Suppressor macrophage (primary cell): ENCODE measurements at places on chromosomes 7 and 10.

GRCh38 chr7:141027043-141027442 is 12.3 kb upstream of the MRPS33 start:
- no peak for DNase-seq

- DNase-seq, result no peak
These were observed 18.7 kb downstream of the SLC25A13 start for GRCh38 chr7:96303105-96303685.

DNA sequence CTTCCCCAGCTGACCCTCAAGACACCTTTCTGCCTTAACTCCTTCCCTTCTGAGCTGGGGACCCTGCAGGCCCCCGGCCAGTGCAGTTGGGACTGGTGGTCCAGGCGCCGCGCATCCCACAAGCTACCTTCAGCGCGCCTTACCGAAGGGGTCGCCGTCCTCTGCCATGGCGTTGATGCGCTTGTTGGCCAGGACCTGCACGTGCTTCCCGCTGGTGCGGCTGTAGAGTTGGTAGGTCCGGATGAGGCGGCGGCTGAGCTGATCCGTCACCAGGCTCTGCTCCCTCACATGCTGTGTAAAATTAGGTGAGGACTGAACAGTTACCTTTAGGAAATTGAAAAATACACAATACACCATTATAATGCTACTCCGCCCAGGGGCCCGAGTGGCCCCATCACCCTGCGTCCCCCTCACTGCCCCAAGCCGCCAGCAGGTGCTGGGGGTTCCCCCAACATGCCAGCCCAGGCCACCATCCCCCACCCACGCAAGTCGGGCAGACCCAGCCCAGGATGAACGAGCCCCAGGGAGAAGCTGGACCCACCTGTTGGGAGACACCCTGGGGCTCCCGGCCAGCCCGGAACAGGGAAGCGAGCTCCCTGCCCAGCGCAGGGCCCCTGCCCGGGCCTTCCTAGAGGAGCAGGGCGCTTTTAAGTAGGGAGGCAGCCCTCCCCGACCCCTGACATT is 1.2 kb downstream of the FGF8 start:
- DNase-seq, result no peak

GRCh38 chr7:121774563-121774962 is 98.4 kb upstream of the PTPRZ1 start:
- DNase-seq, result no peak

DNA sequence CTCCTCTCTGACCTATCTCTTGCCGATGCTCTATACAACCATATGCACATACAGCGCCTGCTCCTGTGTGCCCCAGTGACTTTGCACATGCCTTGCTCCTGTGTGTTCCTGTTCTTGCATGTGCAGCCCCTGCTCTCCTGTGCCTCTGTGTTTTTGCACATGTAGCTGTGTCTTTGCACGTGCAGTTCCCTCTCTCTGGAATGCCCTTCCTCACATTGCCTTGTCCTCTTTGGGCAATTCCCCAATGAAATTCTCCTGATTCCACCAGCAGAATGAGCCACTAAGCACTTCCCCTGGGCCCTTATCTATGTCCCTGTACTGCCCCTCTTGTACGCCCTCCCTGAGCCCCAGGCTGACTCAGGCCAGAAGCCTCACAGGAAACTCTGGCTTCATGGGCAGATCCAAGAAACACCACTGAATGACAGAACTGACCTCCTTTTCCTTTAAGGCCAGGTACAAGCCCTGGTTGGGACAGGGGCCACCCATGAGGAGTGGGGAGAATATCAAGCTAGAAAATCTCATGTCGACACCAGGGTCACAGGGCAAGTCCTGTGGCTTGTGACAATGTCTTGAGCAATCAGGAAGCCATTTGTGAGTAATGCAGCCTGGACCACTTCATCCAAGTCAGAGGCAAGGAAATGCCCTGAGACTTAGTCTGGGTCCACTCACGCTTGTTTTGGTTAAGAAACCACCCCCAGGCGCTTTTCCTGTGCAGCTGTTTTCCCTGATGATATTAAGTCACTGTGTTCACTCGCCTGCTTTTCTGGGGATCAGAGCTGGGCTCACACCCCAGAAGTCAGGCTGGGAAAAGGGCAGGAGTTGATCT is 1.9 kb upstream of the ARHGAP22 start:
- DNase-seq, result peak; percentile 90

DNA sequence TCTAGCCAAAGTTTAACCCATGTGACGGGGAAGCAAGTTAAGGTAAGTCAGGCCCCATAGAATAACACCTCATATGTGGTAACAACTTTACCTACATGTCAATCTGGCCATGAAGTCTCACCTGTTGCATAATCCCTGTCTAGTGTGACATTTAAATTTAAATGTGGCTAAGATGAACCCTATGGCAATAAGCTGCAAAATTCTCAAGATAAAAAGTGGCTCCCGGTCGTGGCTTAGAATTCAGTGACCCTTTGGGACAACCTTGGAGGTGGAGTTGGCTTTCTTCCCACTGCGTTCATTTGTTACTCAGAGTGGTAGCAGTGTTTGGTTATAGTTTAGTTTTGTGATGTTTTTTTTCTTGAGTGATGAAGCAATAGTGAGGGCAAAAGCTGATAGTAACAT is 90.6 kb downstream of the ARID5B start:
- peak; percentile 19 for DNase-seq

DNA sequence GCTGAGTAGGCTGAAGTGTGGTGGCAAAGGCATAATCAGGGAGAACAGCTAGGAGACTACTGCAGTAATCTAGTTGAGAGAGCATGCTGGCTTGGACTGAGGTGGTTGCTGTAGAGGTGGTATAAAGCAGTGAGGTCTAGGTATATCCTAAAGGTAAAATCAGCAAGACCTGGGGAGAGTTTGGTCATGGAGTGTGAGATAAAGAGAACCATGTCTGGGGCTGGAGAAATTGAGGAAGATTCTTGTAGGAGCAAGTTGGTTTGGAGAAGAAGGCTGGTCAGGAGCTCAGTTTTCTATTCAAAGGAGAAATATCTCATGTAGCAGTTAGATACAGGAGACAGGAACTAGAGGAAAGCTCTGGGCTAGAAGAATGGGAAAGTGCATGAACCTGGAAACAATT is 32.9 kb upstream of the ST7 start:
- no peak for DNase-seq

GRCh38 chr10:102800611-102801335 is 36.4 kb downstream of the CYP17A1 start:
- DNase-seq, result no peak

- DNase-seq, result peak; percentile 91
These were observed at the start of gene SAMD9 for GRCh38 chr7:93117852-93118530. TSS of gene SAMD9 (minus strand) at chr7:93117979. CDS start at chr7:93106097, 11,882 bp downstream.

DNA sequence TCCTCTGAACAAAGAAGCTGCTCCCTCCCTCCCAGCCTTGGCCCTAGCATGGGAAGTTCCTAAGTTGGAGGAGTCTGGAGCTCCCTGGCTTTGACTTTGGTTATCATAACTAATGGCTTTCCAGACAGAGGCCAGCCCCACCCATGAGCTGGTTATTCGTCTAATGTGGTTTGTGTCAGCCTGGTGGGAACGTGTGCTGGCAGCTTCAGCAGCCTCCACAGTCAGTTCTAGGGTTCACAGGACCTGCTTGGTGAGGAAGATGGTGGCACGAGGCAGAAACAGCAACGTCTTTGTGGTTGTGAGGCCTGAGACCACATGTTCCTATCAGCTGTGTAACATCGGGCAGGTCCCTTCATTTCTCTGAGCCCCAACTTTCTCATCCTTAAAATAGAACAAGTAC is 103.1 kb downstream of the PAXIP1 start:
- DNase-seq, result no peak

DNA sequence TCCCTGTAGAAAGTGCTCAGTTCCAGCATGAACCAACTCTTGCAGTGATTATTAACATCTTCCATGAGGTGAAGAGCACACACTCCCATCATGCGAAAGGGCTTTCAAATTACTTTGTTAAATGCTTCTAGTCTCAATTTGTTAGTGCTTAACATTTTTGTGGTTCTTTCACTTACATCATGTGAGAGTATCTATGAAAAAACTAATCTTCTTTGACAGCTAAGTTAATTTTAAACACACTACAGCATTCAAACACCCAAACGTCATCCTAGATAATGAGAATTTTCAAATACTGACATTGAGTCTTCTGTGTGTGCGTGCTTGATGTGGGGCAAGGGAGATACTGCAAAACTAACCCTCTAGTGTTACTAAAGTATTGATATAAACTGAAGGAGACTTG is 84.8 kb downstream of the ETV1 start:
- no peak for DNase-seq

GRCh38 chr7:91945476-91945875 is 4.8 kb downstream of the AKAP9 start:
- DNase-seq, result peak; percentile 41

DNA sequence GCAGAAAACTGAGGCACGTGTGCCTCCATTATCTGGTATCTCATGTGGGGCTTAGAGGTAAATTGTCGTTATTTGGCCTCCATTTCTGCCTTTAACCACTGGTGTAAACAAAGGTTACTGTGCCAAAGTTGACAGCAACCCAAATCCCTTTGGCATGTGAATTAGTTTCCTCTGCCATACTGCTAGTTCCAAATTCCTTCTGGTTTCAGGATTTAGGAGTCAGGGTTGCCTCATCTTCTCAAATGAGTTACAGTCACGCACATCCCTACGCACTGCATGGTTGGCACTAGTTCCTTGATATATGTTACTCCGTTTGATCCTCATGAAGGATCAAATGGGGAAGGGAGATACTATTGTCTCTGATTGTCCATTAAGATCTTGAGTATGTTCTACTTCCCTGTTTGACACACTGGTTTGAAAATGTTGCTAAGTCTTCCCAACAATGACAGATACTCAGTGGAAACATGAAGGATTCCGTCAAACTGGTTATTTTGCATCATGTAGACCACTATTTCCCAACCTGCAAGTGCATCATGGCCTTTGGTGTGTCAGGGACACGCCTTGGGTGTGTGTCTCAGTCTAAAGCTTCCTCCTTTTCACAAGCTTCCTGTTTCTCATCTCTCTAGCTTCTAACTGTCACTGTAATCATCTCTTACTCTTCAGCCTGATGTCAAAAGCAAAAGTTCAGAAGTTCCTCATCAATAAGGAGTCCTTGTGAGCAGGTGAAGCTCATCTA is at the start of gene LIPN:
TSS of gene LIPN (plus strand) at position 655 of the 736 bp plus-strand sequence. CDS start 1,386 bp downstream, outside the sequence.
- DNase-seq, result peak; percentile 90

- peak; percentile 23 for DNase-seq
These were observed 39.7 kb upstream of the TNKS2 start for GRCh38 chr10:91758303-91759146.

DNA sequence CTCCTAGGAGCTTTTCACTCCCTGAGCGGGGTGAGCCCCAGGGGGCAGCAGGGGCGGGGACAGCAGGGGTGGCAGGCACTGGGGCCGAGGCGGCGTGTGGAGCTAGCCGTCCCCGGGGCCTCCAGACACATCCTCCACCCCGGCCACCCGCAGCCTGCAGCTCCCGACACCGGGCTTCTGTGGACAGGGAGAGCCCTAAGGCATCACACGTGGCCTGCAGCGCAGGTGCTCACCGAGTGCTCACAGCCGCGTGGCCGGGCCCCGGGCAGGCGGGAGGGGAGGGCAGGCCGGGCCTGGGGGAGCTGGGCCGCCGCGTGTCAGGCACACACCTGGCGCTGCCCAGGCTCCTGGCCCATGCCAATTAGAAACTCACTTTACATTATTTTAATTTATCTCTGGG is 51.4 kb downstream of the MICALL2 start:
- no peak for DNase-seq

- DNase-seq, result peak; percentile 35
These were observed 18.4 kb upstream of the CCDC71L start for GRCh38 chr7:106679153-106679931.

DNA sequence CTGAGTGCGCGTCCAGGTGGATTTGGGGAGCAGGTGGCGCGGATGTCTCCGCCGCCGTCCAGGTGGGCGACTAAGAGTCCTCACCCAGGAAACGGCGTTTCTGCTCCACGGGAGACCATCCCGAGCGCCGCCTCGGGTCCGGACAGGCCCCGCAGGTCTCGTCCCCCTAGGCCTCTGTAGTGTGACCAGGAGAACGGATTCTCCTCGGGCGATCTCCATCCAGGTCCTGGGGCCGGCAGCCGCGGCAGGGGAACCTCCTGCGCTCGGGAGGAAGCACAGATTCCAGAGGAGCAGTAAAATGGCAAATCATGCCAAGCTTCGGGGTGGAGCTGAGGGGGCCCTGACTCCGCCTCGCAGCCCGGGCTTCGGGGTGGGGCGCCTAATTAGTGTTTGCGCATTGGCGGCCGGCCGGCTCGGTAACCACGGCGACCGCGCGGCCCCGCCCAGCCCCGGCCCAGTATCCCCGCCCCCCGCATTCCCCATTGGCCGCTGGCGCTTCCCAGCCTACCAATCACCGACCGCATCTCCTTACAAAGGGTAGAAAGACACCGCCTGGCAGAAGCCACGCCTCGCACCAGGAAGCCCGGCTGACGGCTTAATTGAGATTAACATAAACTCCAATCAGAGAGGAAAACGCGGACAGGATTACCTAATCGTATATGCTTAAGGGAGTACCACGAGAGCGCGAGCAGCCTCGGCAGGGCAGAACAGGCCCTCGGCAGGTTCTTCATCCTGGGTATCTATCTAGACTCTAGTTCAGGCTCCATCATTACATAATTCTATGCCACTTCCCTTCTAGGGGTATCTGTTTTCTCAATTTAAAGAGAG is 168.6 kb downstream of the ARHGAP12 start:
- DNase-seq, result peak; percentile 97
